ENCODE measurements at places on chromosomes 13 and 19.

DNA sequence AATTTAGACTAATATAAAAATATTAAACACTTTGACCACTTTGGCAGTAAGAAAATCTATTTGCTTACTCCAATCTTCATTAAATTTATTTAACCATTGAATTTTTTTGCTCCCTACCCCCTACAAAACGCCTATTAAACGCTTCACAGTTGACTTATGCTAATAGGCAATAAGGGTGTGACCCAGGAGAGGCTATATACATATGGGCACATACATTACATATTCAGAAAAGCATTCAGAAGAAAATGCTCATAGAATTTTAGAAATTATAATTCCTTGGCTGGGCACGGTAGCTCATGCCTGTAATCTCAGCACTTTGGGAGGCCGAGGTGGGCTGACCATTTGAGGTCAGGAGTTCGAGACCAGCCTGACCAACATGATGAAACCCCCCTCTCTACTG lies 95.6 kb upstream of the STARD13 start:
- no peak for DNase-seq

DNA sequence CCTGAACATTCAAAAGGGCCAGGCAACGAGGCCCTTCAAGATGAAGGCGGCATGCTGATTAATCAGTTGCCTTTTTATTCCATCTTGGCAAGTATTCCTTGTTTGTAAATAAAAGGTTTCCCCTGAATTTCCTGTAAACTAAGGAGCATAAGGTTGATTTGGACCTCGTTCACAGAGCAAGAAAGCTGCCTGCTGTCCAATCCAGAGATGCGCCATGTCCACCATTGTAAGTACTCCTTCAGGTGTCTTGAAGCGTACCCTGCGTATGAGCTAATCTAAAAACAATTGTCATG lies 884.7 kb downstream of the PCDH9 start:
- DNase-seq: no peak

GRCh38 chr13:44298314-44298713 lies 75.3 kb upstream of the SERP2 start:
- DNase-seq: no peak

DNA sequence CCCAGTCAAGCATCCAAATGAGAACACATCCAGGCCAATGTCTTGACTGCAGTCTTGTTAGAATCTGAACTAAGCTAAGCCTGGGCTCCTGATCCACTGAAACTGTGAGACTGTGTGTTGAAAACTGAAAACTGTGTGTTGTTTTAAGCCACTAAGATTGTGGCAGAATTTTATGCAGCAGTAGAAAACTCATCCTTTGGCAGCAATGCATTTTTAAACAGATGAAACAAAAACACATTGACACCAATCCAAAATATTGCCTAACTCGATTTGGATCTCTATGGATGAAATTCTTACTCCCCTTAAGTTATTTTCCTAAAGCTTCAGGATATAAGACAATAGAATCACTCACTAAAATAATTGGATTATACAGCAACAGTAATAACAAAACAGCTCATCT lies 202.3 kb upstream of the KLF12 start:
- DNase-seq: no peak

- no peak for DNase-seq
Observed at GRCh38 chr19:3003046-3003445, 25.7 kb downstream of the TLE6 start.

All from SK-N-DZ (cell line).